ENCODE measurements at places on chromosomes 5 and 9.

- DNase-seq: no peak
Observed at GRCh38 chr9:136665111-136665703, 2.5 kb downstream of the EGFL7 start.

- no peak for DNase-seq
Observed at GRCh38 chr5:126438267-126438666, 15.1 kb downstream of the GRAMD2B start.

DNA sequence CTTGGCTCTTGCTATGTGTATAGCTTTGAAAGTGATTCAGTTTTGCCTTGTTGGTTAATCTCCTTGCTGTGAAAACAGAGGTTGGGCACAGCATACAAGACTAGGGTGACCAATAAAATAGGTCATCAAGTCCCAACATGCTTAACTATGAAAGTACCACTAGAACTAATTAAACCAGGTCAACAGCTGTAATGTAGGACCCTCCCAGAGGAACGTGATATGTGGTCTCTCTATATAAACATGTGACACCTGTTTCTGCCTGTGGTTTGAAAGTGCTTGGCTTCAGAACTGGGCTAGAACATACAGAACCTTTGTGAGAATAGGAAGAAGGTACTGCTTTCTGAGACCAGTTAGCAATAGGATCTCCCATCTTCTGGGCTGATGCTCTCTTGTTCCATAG is 297.1 kb downstream of the FBXL7 start:
- no peak for DNase-seq

- no peak for DNase-seq
Observed at GRCh38 chr5:139566611-139567010, 5.5 kb downstream of the UBE2D2 start.

GRCh38 chr9:132154863-132155567 is 6.8 kb upstream of the NTNG2 start:
- no peak for DNase-seq

DNA sequence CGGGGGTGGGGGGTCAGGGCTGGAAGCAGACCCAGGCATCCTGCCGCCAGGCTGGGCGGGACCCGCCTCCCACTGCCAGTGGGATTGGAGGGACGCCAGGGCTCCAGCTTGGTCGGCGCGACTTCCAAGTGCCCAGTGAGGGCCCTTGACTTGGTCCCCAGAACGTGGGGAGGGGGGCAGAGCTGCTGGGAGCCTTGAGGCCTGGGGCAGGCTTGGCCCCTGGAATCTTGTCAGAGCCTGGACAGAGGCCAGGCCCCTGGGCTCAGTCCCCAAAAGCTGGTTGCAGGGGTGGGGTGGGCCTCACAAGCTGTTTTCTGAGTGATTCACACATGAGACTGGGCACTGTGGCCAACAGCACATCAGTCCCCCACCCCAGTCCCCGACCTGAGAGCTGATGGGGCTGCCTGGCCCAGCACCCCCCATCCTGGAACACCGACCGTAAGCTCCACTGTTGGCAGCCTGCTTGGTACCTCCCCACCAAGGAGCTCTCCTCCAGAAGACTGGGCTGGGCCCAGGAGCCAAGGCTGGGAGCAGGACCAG is 526 bp downstream of the CLIC3 start:
- DNase-seq: no peak

DNA sequence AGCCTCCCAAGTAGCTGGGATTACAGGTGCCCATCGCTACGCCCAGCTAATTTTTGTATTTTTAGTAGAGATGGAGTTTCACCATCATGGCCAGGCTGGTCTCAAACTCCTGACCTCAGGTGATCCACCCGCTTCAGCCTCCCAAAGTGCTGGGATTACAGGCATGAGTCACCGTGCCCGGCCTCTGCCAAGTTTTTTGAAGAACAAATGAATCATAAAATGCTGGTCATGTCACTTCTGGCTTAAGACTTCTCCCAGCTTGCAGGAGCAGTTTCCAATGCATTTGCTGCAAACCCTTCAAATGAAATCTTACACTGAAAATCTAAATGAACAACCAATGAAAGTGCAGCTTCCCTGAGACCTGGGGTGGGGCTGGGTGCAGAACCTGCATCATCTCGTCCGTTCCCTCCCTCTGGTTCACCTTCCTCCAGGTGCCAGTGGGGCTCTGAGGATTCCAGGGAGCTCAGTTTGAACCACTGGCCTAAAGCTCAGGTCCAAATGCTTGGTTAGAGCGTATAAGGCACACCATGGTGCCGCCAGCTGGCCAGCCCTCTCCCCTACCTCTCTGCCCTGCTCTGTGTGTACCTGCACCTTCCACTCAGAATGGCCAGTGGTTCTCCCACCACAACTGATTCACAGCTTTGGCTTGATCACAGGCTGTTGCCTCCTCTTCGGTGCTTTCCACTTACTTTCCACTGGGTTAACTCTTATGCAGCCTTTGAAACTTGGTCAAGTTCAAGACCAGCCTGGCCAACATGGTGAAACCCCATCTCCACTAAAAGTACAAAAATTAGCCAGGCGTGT is 39.8 kb upstream of the FUBP3 start:
- DNase-seq: no peak

DNA sequence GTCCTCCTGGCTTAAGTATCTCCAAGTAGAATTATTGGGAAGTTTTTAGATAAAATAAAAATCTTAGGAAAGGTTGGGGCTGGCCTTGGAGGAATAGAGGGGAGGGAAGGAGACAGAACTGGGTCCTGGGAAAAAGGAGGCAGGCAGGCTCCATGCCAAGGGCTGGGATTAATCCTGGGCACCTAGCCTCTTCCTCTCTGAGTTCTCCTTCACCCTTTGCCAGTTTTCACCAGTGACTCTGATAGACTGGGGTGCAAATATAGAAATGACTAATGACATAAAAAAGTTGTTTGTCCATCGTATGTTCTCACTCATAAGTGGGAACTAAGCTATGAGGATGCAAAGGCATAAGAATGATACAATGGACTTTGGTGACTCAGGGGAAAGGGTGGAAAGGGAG is 81.9 kb downstream of the RMI1 start:
- no peak for DNase-seq

- DNase-seq: no peak
Observed at GRCh38 chr9:134568811-134569210, 72.8 kb upstream of the COL5A1 start.

- DNase-seq: no peak
Observed at GRCh38 chr5:93717162-93717561, 24.2 kb downstream of the POU5F2 start.

DNA sequence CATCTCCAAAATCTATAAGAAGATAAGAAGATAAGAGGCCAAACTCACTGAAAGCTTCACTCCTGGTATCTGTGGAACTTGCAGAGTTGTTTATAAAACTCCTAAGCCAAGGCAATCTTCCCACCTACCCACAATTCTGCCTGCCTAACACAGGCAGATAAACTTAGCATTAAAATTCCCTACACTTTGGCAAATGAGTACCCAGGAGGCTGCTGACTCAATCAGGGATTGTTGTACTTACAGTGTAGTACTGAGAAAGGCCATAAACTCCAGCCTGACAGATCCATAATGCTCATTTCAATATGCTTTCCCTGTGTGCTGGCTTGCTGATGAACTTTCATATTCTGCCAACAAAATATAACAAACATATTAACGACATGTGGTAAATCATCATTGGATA is 725.2 kb downstream of the BRINP1 start:
- DNase-seq: no peak

GRCh38 chr5:127754259-127754658 is 51.1 kb downstream of the CCDC192 start:
- DNase-seq: no peak

- no peak for DNase-seq
Observed at GRCh38 chr5:38060354-38060753, 198.0 kb upstream of the EGFLAM start.

- no peak for DNase-seq
Observed at GRCh38 chr5:39870137-39870536, 445.4 kb upstream of the DAB2 start.

- DNase-seq: no peak
Observed at GRCh38 chr9:136732444-136733178, 10.1 kb downstream of the LCN10 start.

GRCh38 chr5:59264639-59265245 is 628.8 kb downstream of the PDE4D start:
- no peak for DNase-seq

DNA sequence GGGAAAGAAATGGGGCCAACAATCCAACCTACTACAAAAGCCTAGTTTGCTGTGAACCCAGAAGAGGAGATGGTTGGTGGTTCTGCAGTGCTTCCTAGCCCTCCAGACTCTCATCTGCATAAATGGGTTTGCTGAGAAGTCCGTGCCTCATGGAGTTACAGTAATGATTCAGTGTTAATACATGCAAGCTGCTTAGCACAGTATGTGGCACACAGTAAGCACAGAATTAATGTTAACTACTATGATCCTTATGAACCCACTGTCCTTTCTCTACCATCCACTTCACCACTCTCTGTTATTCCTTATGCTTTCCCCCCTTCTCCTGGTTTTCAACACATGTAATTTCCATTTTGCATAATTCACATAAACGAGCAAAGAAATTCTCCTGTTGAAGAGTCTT is 100.0 kb downstream of the ACTBL2 start:
- no peak for DNase-seq

GRCh38 chr5:91272858-91273257 is 110.3 kb downstream of the ARRDC3 start:
- DNase-seq: no peak
